NCI-H1105 treated with DMSO at 0.1 percent for 48 hours (cell line): ENCODE measurements at places on chromosomes 2 and 18.

GRCh38 chr2:226048611-226049010 is 649.1 kb downstream of the NYAP2 start:
- DNase-seq = no peak

DNA sequence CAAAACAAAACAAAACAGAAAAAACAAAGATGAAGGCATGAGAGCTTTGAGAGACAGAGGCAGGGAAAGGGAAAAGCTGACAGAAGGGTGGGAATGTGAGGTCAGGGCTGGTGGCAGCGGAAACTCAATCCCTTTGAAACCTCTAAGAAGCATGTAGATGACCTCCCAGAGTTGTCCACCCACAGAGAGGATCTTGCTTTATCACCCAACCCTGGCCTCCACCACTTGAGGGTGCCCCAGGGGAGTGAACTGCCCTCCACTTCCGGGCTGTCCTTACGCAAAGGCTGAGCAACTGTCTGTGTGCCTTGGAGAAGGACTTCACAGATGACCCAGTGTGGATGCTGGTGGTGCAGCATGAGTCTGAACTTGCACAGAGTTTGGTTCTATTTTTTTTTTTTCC is 26.7 kb downstream of the PDCL3 start:
- no peak for DNase-seq

- no peak for DNase-seq
Observed at GRCh38 chr2:241801611-241802420, 7.2 kb upstream of the NEU4 start.

DNA sequence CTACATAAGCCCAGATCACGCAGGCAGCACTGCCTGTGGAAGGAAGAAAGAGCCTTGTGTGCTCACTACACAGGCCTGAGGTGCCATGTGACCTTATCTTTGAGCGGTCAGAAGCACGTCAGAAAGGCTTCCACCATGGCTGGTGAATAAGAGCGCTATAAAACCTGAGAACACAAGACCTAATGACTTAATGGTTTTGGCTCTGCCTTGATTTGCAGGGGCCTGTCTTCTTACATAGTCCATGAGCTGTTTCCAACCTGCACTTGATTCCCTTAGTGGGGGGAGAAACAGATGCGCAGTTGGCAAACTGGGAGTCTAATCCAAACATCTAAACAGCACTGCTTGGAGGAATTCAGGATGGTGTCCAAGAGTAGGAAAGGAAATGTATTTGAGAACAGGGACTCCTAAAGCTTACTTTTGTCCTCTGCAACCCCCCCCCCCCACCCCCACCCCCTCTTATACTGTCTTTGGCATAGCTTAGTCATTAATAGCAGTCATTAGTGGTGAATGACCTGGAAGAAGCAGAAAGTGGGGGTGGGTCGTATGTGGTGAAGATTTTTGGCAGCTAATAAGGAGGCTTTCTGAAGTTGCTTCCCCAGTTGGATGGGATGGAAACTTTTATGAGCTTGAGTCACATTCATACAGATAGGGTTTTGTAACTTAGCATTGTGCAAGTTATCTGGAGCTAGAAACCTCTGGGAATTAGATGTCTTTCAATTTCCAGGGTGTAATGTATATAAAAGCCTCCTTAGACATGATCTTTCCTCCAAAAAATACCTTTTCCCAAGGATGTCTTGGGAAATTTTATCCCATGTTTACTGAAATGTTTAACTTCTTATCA is 454.1 kb downstream of the MEIS1 start:
- no peak for DNase-seq

DNA sequence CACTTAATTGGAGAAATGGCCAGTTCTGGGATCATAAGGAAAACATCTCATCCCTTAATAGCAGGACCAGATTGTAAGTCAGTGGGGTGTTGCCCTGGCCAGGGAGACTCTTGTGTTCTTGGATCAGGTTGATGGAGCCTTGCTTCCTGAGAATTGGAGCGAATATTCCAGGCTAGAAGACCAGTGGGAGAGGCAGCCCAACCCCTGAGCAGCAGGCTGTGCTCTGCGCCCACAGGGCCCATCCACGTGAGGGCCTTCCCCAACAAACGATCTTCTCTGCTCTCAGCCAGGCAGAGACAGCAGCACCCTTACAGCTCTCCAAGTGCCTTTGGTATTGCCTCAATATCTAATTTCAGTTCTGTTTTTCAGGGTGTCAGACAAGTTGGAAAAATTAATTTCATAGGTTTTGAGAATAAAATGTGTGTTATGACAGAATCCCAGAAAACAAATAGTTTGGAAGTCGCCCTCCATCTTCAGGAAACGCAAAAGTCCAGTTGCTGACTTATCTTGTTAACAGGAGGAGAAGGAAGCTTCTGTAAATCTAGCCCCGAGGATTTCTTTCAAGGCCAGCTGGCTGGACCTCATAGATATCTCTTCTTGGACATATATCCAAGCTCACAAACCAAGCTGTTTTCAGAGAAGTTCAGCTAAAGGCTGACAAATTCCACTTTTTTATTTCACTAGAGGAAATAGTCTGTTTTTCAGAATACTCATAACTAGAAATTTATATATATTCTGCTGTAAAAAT is 105.5 kb downstream of the COPS8 start:
- no peak for DNase-seq

DNA sequence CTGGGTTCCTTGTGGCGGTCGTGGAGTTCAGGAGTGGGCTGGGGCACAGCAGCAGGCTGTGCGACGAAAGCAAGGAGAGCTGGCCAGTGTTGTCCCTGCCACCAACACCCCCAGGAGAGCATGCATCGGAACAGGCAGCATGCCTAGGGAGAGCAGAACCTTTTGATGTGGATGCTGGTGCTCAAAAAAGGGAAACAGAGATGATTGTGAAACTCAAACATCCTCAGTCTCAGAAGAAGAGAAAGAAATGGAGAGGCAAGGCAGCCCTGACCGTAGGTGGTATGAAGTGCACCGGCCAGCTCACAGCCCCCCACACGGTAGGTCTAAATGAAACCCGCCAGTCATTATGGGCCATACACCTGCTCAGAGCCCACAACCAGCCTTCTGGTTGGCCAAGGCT is 253.4 kb downstream of the GBX2 start:
- DNase-seq = no peak

GRCh38 chr2:208179028-208179609 is 10.7 kb downstream of the C2orf80 start:
- no peak for DNase-seq

DNA sequence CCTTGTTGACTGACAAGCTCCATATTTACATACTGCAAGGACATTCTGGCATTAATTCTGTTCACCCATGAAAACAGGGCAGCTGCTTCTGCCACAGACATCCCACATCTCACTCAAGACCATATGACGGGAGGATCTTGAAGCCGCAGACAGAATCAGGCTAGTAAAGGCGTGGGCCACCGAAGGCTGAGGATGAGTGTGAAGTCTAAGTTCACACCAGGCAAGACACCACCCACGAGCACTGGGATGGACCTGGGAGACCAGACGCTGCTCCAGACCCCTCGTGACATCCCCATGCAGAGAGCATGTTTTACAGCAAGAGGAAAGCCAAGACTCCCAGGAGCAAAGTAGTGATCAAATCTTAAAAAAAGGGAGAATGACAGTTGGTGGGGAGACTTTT is 3.2 kb downstream of the FHL2 start:
- no peak for DNase-seq

DNA sequence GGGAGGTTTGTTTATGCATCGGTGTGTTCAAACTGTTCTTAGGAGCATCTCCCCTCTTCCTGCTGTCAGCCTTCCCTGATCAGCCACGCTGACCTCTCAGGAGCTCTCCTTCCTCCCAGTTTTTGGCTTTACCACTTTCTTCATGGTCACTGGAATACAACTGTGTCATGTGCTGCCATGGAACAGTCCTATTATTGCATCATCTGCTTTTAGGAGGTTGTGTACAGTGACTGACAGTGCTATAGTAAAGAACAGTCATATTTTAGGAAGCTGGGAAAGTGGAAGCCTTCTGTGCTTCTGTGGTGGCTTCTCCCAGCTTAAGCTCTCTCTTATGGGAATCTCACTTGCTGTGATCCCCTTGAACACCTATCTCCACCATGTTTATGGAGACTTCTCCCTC is 165.5 kb downstream of the TPGS2 start:
- no peak for DNase-seq

- no peak for DNase-seq
Observed at GRCh38 chr2:96092951-96093350, 23.4 kb downstream of the ADRA2B start.

GRCh38 chr2:137951586-137951985 is 12.7 kb upstream of the HNMT start:
- DNase-seq = no peak

DNA sequence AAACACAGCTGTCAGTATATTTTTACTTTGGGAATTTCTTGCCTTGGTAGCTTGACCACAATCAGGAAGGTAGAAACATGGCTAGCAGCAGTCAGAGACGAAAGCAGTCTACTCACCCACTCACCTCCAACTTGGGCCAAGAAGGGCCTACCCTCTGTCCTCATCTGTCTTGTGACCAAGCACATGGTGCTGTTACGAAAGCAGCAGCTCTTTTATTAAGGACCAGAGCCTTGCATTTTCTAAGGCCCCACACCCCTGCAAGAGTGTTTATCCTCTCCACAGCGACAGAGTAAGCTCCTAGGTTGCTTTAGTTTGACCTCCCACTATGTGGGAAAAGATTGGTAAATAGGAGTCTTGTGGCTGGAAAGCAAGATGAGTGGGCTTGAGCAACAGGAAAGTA is 31.3 kb upstream of the MSTN start:
- no peak for DNase-seq

GRCh38 chr2:152174574-152174973 is 989 bp downstream of the STAM2 start:
- no peak for DNase-seq

DNA sequence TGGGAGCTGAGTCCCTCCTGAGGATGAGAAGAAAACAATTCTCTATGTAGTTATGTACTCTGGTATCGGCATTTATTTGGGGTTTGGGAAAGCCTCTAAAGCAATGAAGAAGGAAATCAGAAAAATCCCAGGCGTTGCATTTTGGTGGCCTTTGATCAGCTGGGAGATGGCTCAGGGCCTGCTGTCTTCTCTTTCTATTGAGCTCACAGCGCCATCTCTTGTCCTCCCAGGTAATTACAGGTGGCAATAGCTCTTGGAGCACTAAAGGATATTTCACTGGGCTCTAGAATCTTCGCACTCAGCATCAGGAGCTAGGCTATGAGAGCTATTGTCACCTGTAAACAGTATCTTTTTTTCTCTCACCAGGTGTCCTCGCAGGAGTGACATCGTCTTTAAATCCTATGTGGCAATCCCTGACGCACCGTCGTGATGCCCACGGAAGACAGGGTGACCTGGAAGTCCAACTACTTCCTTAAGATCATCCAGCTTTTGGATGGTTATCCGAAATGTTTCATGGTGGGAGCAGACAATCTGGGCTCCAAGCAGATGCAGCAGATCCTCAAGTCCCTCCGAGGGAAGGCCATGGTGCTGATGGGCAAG is 76.1 kb upstream of the PMAIP1 start:
- DNase-seq = peak; percentile 76

GRCh38 chr2:102915128-102915527 is 153.3 kb downstream of the TMEM182 start:
- no peak for DNase-seq

- no peak for DNase-seq
Observed at GRCh38 chr2:36373149-36373926, 17.8 kb downstream of the CRIM1 start.

- DNase-seq = no peak
Observed at GRCh38 chr2:225598897-225599296, 199.4 kb downstream of the NYAP2 start.

DNA sequence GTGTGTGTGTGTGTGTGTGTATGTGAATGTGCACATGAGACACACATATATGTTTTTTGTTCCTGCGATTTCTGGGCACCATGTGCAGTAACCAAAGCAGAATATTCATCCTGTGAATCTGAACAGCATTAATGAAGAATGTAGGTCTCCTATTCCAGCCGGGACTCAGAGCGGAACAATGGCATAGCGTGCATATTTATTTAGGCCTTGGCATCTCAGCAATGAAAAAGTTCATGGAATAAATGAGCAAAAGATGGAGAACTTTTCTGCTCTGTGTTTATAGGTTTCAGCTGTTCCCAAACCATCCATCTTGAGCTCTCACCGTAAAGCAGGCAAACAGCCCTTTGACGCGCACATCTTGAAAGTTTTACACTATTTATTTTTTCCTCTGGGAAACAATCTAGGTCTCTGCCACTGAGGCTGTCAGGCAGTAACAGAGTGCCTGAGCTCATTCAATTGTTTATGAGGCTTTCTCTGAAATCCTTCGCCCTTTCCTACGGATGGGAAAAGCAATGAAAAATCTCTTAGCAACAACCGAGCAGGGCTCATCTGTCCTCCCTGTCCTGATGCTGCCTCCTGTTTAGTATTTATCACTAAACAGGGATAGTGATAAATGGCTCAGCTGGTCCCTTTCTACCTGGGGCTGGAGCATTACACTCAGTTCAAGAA is 146.2 kb upstream of the MSH6 start:
- no peak for DNase-seq

- DNase-seq = peak; percentile 26
Observed at GRCh38 chr2:219249203-219249980, 3.7 kb upstream of the TUBA4B start.

DNA sequence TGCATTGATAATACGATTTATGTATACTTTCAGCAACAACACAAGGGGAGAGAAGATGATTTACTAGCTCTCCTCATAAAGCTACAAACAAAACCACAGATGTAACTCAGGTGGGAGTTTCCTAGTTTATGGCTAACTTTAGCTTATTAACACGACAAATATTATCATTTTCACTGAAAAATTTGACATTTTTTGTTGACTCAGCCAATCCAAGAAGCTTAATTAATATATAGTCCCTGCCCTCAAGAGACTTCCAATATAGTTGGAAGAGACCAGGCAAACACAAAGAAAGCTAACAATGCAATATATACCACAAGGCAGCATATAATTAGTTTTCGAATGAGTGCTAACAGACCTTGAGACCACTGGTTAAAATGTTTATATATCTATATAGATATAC is 775 bp downstream of the WDR12 start:
- DNase-seq = no peak

- DNase-seq = no peak
Observed at GRCh38 chr2:72959995-72960981, 43.0 kb downstream of the EMX1 start.

GRCh38 chr18:79487801-79488201 is 92.1 kb downstream of the NFATC1 start:
- no peak for DNase-seq

DNA sequence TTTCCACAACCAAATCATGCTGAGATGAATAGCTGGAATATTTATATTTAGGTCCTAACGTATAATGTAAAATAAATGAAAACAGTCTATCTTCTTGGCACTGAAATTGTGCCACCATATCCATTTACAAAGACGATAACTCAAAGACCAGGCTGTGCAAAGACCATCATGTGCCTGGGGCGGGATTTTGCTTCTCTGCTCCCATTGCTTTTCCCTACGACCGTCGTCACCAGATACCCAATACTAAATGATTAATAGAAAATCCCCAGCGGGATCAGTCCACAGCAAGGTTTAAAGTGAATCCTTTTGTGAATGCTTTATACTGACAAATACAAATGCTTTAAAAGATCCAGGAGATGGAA is 194.3 kb upstream of the ARL4C start:
- DNase-seq = peak; percentile 97

- DNase-seq = no peak
Observed at GRCh38 chr2:121346859-121347258, 61.9 kb upstream of the TFCP2L1 start.

- no peak for DNase-seq
Observed at GRCh38 chr18:9902832-9903231, 11.0 kb upstream of the VAPA start.

- DNase-seq = no peak
Observed at GRCh38 chr2:96808176-96808837, 7.8 kb upstream of the CNNM3 start.

- DNase-seq = no peak
Observed at GRCh38 chr2:46329803-46330775, 32.9 kb downstream of the EPAS1 start.
